ENCODE measurements at places on chromosomes 7 and 10.

- DNase-seq, result no peak
Observed at GRCh38 chr7:140222814-140223213, 46.0 kb upstream of the KDM7A start.

DNA sequence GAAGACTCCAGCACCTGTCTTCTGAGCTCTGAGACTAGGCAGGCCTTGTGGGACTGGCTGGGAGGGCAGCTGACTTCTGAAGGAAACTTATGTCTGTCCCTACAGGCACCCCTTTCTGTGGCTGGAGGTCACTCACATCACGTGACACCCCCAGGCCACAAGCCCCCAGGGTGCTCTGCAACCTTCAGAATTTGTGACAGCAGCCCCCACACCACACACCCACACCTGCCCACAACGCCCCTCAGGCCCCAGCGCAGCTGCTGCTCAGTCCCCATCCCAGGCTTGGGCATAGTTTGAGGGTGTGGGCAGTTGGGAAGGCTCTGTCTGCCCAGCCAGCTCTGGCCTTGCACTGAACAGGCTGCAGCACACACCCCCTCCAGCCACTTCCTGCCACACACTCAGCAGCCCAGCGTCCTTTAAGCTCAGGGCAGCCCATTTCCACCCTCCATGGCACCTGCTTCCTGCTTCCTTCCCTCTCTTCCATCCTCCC is 80.0 kb upstream of the UNC5B start:
- no peak for DNase-seq

GRCh38 chr7:6256677-6257535 is 15.5 kb downstream of the CYTH3 start:
- no peak for DNase-seq

GRCh38 chr7:45173596-45174327 is 16.2 kb downstream of the RAMP3 start:
- DNase-seq, result no peak

Data from NCI-H1092 treated with DMSO at 0.1 percent for 48 hours (cell line).